Stimulated activated CD8-positive, alpha-beta memory T cell treated with anti-CD3 and anti-CD28 coated beads, Interleukin-4, amount 100 ng/mL, for 1 hour (primary cell): ENCODE measurements at places on chromosomes 2 and 18.

DNA sequence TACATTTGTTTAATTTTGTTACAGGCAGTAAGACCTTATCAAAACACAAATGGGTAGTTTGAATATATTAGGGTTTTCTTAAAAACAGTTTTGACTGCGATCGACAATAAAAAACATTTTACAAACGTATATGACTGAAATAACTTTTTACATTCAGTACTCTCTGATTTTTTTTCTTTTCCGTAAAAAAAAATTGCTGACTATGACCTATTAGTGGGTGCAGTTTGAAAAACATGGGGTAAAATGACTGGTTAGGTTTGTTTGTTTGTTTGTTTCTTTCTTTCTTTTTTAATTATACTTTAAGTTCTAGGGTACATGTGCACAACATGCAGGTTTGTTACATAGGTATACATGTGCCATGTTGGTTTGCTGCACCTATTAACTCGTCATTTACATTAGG is 36.9 kb downstream of the EPC2 start:
- no peak for DNase-seq

DNA sequence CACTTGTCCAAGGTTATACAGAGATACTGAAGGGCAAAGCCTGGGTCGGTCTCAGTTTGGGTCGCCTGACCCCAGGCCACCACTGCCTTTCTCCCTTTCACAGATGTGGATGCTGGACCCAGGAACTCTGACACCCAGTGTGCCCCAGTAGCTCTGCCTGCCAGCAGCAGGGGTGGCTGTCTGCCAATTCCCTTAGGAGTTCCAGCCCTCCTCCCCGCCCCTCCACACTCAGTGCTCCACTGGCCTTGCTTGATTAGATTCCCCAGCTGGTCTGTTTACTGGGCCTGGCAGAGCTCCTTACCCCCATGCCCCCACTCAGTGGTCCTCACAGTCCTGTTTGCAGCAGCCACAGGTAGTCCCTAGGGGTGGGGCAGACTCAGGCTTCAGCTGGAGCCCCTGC is 75.5 kb downstream of the NPAS2 start:
- DNase-seq, result no peak

GRCh38 chr18:77133835-77134496 is 1.4 kb upstream of the MBP start:
- DNase-seq, result no peak

DNA sequence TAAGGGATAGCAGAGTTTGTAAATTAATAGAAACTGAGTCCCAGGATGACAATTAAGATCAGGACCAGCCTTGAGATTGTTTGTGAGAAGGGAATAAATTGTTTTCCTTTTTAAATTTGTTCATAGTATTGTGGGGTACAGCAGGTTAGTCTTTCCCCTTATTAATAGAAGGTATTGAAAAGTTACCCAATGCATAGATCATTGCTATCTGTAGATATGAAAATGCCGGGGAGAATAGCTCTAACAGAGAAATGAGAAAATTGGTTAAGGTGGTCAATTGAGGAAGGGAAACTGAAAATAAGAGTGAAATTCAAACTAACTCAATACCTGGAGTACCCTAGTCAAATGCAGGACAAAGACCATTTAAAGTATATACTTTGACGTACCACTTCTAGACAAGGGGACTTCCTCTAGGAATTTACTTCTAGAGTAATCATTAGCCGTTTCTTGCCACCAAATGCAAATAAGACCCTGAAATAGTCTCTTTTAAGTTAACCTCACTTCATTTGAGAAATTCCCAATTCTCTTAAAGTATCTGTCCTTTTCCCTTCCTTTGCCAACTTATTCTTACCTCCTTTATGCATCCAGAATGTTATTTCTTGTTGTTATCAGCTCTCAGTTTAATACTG is 1224.4 kb upstream of the LRRTM1 start:
- DNase-seq, result no peak

- DNase-seq, result no peak
Observed at GRCh38 chr2:35526741-35527140, 828.8 kb upstream of the CRIM1 start.

DNA sequence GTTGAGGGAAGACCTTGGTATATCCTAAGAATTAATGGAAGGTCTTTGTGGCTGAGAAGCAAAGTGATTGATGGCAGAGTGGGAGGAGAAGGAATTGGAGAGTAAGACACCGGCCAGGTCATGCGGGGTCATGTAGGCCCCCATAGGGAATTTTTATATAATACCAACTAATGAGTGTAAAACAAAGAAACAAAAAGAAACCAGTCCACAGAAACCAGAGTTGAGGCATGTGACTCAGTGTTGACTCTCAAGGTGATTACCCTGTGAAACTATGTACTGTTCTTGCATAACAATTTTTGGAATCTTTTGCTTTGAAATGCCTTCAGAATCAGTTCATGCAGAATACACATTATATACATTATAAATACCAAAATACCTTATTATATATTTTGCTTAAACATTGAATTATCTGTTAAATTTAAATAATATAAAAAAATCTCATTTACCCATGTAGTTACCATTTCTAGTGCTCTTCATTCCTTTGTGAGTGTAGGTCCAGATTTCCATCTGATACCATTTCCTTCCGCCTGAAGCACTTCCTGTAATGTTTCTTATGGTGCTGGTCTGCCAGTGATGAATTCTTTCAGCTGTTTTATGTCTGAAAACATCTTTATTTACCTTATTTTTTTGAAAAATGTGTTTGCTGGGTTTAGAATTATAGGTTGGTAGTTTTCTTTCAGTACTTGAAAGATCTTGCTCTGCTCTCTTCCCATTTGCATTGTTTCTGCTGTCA is 8.6 kb downstream of the CLIP4 start:
- no peak for DNase-seq
